NCI-H1092 (cell line): ENCODE measurements at places on chromosomes 2 and 18.
A peak's percentile ranks its signal among the peaks of the same experiment; 100 is the strongest.

GRCh38 chr2:137952586-137953129 lies 11.6 kb upstream of the HNMT start:
- DNase-seq: no peak

DNA sequence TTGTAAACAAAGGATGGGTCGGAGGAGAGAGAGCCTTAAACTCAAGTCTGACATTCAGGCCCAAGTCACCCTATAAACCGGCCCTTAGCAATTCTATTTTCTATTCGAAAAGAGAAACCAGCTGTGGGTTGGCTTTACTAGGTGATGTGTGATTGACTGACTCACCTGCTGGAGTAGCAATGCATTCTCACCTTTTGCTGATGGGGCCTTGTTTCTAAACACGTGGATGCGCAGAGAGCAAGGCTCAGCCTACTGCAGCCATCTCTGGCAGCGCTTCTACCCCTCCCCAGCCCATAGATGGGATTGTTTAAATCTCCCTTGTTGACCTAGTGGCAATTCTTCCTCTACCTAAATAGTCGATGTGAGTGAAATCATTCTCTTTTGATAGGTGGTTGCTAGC lies 138.5 kb downstream of the MEIS1 start:
- DNase-seq: no peak

DNA sequence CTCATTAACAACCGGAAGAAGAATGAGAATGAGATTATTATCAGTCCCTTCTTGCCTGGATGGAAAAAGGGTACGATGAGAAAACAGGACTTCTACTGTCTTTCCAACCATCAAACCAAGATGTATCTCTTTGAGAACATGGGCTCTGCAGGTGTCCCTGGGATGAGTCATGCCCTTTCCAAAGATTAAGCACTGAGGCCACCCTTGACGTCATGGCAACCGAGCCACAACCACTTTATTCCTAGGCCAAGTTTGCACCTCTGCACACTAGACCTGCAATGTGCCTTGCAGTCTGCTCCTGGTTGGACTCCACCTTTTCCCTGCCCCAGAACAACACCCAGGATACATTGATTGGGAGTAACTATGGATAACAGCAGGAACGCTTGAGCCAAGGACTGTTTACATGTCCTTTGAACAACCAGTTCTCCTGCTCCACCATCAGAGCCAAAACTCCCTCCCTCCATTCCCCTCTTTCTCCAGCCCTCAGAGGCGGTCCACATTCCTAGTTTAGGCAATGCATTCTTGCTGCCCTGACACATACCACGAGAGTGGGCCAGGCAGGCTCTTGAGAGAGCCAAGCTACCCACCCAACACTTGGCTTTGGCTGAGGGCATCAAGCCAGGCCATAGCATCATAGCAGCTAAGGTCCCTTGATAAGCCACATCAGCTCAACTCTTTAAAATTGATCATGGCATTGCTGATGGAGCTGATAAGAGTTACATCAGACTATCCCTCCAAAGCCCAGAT lies 310.7 kb downstream of the TNS1 start:
- no peak for DNase-seq

GRCh38 chr2:98301469-98301868 lies 44.8 kb upstream of the CNGA3 start:
- DNase-seq: no peak

DNA sequence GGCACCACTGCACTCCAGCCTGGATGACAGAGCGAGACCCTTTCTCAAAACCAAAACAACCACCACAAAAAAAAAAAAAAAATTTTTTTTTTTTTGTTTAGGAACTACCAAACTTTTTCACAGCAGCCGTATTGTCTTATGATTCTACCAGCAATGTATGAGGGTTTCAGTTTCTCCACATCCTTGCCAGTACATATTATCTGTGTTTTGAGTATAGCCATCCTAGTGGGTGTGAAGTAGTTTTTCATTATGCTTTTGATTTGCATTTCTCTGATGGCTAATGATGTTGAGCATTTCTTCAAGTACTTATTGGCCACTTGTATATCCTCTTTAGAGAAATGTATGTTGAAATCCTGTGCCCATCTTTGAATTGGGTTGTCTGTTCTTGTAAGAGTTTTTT lies 51.7 kb downstream of the COX7A2L start:
- no peak for DNase-seq

DNA sequence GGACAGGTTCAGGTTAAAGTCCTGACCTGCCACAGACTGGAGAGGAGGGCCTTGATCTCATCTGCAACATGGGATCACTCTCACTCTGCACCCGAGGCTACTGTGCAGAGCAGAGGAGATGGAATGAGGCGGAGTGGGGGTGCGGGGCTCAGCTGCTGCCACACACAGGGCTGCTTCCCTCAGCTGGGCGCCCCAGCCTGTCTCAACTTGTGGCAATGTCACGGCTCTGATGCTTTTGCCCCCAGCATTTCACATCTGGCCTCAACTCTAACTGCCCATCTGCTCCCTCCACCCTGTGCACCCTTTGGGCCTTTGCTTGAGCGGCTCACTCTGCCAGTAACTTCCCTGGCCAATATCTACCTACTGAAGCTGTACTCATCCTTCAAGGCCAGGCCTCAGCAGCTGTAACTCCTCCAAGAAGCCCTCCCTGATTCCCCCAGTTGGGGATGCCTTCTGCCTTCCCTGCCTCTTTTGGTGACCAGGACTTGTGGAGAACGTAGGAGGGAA lies 70.3 kb downstream of the POLR1A start:
- DNase-seq: no peak

- DNase-seq: no peak
Measured at GRCh38 chr2:176432434-176432833, 163.2 kb downstream of the MTX2 start.

GRCh38 chr2:212915121-212915782 lies 236.2 kb downstream of the IKZF2 start:
- DNase-seq: no peak

GRCh38 chr18:71443706-71444480 lies 1100.2 kb downstream of the CBLN2 start:
- no peak for DNase-seq

DNA sequence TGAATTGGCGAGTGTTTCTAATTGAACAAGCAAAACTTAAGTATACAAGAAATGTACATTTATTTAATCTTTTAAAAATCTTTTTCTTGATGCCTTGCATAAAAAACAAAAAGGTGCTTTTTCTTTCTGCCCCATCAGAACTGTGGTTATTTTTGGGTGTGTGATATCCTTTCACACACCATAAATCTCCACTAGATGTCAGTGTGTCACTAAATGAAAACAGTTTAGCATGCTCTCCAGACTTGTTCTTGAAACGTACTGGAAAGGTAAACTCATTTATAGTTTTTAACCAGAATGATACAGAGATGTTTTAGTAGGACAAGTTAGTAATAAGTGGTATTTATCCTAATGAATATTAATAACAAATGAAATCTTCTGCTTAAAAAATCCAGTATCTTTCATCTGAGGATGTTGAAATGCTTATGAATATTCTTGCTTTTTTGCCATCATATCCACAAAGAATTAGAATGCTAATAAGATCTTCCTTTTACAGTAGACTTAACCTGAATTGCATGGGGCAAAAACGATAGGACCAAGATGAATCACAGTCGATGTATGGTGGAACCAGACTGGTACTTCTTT lies 96.8 kb downstream of the UBE2E3 start:
- DNase-seq: peak; percentile 17

DNA sequence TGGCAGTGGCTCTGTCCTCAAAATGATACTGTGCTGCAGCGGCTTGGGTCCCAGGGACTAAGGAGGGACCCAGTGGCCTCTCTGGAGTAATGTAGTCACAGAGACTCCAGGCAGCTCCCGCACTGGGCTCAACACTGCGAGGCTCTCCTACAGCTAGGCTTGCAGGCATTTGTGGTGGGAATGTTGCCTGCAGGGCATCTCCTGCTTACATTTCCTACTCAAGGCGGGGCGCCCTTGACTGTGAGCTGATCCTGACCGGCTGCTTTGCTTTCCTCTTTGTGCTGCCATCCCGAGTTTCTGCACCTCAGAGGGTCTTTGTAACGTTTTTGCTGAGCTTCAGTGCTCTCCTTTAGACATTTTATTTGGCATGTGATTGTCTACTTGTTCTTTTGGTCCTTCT lies 177.4 kb upstream of the FN1 start:
- DNase-seq: no peak

- DNase-seq: no peak
Measured at GRCh38 chr2:146894514-146894913, 950.3 kb upstream of the ACVR2A start.

DNA sequence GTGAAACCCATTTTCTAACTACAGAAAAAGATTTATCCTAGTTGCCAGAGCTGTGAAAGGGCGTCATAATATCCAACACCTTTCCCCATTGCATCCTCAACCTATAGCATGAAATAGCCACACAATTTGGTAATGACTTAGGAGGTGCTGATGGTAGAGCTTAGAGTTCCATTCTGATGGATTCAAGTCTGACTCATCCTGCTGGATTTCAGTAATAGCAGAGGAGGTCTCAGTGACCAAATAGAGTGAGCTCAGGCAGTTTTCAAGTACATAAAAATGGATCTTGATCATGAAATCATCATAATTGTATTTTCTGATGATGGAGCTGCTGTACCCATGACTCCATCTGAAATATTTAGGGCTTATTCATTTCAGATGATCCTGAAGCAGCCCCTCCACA lies 270.7 kb upstream of the KLHL29 start:
- no peak for DNase-seq

DNA sequence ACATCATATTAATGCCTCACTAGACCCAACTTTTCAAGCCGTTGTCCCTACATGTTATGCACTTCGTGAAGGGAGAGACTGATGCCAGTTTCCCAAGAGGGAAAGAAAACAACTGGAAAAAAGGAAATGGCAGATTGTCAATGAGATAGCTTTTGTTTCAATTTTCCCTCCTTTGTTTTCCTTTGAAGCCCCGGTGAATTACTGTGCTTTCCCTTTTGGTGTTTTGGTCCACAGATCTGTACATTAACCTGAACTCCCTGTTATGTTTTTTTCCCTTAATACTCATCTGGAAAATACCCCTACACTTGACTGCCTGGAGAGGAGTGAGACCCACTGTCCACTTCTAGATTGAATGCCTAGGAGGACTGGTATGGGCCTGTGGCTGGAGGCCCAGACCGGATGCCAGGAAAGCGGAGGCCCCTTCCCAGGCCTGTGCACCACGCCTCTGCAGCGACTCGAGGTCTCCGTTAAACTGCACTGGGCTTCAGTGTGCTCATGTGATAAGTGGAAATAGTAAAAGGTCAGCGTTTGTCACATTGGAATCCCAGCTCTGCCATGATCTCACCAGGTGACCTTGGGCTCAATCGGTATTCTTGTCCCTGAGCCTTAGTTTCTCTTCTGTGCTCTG lies 106.4 kb downstream of the GATA6 start:
- DNase-seq: no peak

GRCh38 chr2:194985258-194985657 lies 671.8 kb upstream of the SLC39A10 start:
- DNase-seq: no peak

GRCh38 chr2:43777306-43777926 lies 3.6 kb downstream of the DYNC2LI1 start:
- DNase-seq: no peak

DNA sequence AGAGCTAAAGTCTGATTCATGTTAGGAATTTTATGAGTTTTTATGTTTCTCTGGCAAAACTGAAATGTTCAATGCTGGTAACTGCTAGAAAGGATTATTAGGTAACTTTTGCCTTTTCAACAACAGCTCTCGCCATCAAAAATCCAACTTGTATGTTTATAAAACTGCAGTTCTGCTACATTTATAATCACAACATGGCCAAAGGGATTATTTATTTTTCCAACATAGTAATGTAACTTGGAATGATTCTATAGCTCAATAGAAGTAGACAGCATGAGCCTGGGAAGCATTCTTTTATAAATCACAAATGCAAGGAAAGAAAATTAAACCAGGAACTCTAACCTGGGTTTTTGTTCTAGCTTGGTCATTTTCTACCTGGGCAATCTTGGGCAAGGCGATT lies 470.9 kb downstream of the TGIF1 start:
- no peak for DNase-seq
